ENCODE measurements at places on chromosomes 1 and 21.
A peak's percentile ranks its signal among the peaks of the same experiment; 100 is the strongest.

DNA sequence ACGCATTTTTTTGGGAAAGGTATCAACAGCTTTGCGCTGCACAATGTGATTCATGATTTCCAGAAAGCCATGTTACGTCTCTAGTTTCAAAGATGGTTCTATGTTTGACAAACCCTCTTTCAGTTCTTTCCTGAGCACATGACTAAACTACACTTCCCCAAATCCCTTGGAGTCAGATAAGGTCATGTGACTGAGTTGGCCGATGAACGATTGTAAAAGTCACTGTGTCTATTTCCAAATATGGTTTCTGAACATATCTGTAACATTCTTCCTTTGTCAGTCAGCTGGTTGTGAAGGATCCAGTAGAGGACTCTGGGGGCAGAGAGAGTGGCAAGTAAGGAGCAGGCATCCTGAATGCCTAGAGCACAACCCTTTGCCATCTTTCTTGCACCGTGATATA is 35.4 kb downstream of the TMPRSS15 start:
- no peaks in the 10 kb centered on the region for H3K4me1 ChIP-seq
- H3K4me3 ChIP-seq, result no peak overlapping the region
- DNase-seq, result no peak
- no peak overlapping the region for H3K27ac ChIP-seq

DNA sequence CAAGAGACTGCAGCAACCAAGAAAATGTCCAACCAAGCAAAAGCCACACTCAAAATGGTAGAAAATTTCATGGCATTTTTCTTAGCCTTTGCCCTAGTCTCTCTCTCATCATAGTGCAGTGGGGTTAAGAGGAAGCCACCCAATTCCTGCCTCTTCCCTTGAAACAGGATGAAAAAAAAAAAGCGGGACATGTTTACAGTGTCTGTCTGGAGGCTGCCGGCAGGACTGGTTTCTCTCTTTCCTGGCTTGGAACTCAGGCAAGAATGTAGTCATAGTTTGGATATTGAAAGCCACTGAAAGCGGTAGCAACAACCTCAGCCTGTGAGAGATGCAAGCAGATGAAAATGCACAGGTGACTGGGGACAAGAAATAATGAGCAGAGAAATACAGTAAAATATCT is 13.3 kb upstream of the TNFSF18 start:
- peak overlapping the region; percentile 7 for H3K27ac ChIP-seq
- no peaks in the 10 kb centered on the region for H3K27me3 ChIP-seq
- no peaks in the 10 kb centered on the region for H3K36me3 ChIP-seq
- DNase-seq, result peak; percentile 66
- no peak overlapping the region for H3K4me3 ChIP-seq

DNA sequence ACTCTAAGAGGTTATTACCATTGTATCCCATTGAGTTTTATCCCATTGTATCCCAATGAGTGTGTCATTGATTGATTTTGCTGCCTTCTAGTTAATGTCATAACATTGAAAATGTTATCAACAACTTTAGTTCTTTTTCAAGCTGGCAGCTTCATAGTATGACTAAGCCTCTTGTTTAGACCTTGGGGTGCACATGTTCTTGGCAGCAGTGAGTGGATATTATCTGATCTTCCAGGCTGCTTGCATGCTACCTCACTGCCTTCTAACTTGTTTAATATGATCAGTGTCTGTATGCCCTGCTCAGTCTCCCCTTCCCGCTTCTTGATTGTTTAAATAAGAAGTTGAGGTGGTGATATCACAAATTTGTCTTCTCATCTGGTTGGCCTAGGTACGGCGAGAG is 24.6 kb downstream of the NTPCR start:
- H3K4me3 ChIP-seq, result no peak overlapping the region
- DNase-seq, result peak; percentile 80
- H3K27ac ChIP-seq, result peak overlapping the region; percentile 72

DNA sequence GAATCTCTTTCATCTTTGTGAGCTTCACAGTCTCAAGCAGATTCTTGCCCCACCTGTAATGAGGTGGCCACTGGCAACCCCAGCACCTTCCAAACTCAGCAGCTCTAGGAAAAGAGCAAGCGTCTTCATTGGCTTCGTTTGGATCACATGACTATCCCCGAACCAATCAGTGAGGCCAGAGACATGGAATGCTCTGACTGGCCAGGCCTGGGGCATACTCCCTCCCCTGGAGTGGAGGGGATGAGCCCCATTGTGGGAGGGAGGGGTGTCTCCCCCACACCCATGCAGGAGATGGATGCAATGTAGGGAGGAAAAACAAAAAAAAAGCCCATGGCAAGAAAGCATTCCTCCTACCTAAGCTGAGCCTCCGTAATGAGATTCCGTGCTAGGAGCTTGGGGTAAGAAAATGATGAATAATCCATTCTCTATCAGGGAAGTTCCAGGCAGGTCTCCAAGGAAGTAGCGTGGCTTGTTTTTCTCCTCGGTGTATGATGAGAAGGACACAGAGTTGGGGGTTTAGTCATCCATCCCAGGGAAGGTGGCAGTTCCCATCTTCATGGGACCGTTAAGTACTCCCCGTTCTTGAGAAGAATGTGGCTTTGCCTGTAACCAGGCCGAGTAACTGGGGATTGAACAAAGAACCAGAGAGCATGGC is 32.7 kb downstream of the FHAD1 start:
- no peaks in the 10 kb centered on the region for H3K4me1 ChIP-seq
- H3K4me3 ChIP-seq, result no peak overlapping the region

DNA sequence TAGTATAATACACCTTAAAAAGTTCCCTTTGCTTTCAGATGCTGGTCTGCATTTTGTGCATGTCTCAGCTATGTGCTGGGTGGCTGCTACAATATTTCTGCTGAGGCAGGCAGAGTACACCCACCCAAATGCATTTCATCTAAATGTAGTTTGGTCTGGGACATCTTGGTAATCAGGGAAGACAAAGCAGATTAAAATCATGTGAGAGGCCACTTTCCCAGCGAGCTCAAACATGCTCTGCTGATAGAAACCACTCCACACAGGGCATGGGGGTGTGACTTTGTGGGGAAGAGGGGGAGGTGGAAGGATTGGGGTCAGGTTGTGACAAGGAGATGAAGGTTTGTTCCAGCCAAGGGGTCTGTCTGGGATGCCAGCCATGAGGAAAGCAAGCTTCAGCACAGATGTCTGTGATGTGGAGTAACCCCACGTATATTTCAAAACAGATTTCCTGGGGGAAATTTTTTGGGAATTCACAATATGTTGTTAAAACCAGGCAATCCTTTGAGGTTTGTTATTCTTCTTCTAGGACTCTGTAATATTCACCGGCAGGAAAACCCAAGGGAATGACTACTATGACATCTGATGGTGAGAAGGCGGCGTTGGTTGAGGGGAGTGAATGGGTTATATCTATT is 255.1 kb upstream of the FGGY start:
- no peak overlapping the region for H3K27ac ChIP-seq
- H3K4me1 ChIP-seq, result peaks cover 14% of the 10 kb centered on the region
- no peaks in the 10 kb centered on the region for H3K27me3 ChIP-seq
- no peaks in the 10 kb centered on the region for H3K36me3 ChIP-seq
- DNase-seq, result peak; percentile 45
